Natural killer cell treated with Interleukin-12 subunit alpha and Interleukin-12 subunit beta and Interleukin-15 and Interleukin-18, amount 100 ng/mL, for 72 hours (primary cell): ENCODE measurements at places on chromosomes 1 and 21. TPM values are rescaled to one million over a fixed set of nuclear protein-coding genes. Genes with fewer than 3 reads are reported as not detected.

RIMS3 gene
- 0.62 TPM for total RNA-seq

- H3K36me3 ChIP-seq: no peaks in the 10 kb centered on the region
- no peaks in the 10 kb centered on the region for H3K4me1 ChIP-seq
- no peak overlapping the region for H3K4me3 ChIP-seq
- no peak for DNase-seq
- H3K27ac ChIP-seq: no peak overlapping the region
These were observed 95.9 kb downstream of the EPHB2 start for GRCh38 chr1:22806584-22806983.

GRCh38 chr1:4175566-4176405 lies 275.7 kb upstream of the C1orf174 start:
- H3K4me1 ChIP-seq: no peaks in the 10 kb centered on the region
- no peak overlapping the region for H3K27ac ChIP-seq
- no peaks in the 10 kb centered on the region for H3K36me3 ChIP-seq
- no peak overlapping the region for H3K4me3 ChIP-seq
- peaks cover 5% of the 10 kb centered on the region for H3K27me3 ChIP-seq

KRTAP10-4 gene
- not detected for total RNA-seq

- H3K27me3 ChIP-seq: no peaks in the 10 kb centered on the region
- peaks cover 19% of the 10 kb centered on the region for H3K4me1 ChIP-seq
- H3K27ac ChIP-seq: no peak overlapping the region
- no peak for DNase-seq
- no peak overlapping the region for H3K4me3 ChIP-seq
These were observed 9.0 kb downstream of the DDX59 start for GRCh38 chr1:200660719-200661118.

GRCh38 chr1:60745484-60745883 lies 336.9 kb upstream of the NFIA start:
- DNase-seq: no peak
- no peaks in the 10 kb centered on the region for H3K36me3 ChIP-seq
- no peak overlapping the region for H3K27ac ChIP-seq
- H3K4me1 ChIP-seq: no peaks in the 10 kb centered on the region
- no peak overlapping the region for H3K4me3 ChIP-seq

- H3K36me3 ChIP-seq: no peaks in the 10 kb centered on the region
- no peak for DNase-seq
- H3K4me3 ChIP-seq: no peak overlapping the region
- no peak overlapping the region for H3K27ac ChIP-seq
These were observed 7.3 kb upstream of the GNL2 start for GRCh38 chr1:37602750-37603694.

MPL gene
- not detected for total RNA-seq

GRCh38 chr1:22597301-22597965 lies 34.1 kb downstream of the EPHA8 start:
- H3K4me1 ChIP-seq: no peaks in the 10 kb centered on the region
- DNase-seq: no peak
- H3K27ac ChIP-seq: no peak overlapping the region
- no peaks in the 10 kb centered on the region for H3K36me3 ChIP-seq

GRCh38 chr1:230825761-230826160 lies 42.6 kb downstream of the C1orf198 start:
- H3K36me3 ChIP-seq: no peaks in the 10 kb centered on the region
- no peak overlapping the region for H3K27ac ChIP-seq
- no peaks in the 10 kb centered on the region for H3K4me1 ChIP-seq

DNA sequence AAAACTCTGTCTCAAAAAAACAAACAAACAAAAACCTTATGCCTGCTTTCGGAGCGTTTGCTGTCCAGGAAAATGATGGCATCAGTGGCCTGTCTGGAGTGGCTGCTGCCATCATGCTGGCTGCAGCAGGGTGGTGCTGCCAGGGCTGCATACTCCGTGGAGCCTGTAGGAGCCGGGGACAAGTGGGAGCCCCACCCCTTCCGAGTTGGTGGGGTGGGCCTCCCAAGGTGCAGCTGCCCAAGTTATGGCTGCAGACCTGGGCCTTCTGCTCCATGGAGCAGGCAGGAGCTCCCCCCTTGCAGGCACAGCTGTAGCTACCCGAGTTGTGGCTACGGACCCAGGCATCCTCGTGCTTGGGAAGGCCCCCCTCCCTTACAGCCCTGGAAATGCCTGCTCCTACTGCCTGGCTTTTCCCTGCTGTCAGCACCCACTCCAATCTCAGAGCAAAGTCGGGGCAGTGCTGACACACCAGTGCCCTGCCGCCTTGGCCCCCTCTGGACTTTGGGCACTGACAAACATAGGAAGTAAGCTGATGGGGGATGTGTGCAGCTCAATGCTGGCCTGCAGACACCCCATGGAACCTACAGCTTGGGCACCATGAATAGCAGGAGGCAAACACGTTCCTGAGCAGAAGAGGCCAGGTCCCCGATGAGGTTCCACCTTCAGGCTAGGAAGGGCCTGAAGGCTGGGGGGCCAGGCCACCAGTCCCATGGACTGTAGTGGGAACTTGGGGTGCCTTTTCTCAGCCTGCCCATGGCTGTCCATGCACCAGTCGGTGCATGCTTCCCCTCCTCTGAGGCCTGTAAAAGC lies 60.4 kb downstream of the CC2D1B start:
- H3K27me3 ChIP-seq: peaks cover 2% of the 10 kb centered on the region
- no peak for DNase-seq
- H3K27ac ChIP-seq: no peak overlapping the region
- H3K4me1 ChIP-seq: no peaks in the 10 kb centered on the region
- H3K4me3 ChIP-seq: no peak overlapping the region

SLC5A9 gene
- total RNA-seq: not detected

DNA sequence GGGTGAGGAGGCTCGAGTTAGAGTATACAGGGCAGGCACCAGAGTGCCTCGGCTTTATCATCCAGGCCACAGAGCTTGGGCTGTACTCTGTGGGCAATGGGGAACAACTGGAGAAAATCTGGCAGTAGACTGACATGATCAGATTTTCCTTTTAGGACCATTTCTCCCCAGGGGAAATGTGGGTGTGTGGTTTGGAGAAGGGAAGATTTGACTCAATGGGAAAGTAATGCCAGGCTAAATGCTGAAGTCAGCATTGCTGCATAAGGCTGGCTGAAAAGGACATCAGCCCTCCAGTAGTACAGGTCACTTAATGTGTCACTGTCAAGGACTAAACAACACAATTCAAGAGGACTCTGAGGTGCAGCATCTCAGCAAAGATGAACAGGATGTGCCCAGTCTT lies 5.0 kb downstream of the FYB2 start:
- H3K4me1 ChIP-seq: no peaks in the 10 kb centered on the region
- H3K4me3 ChIP-seq: no peak overlapping the region
- no peak overlapping the region for H3K27ac ChIP-seq
- H3K27me3 ChIP-seq: peaks cover 61% of the 10 kb centered on the region
- DNase-seq: no peak

DNA sequence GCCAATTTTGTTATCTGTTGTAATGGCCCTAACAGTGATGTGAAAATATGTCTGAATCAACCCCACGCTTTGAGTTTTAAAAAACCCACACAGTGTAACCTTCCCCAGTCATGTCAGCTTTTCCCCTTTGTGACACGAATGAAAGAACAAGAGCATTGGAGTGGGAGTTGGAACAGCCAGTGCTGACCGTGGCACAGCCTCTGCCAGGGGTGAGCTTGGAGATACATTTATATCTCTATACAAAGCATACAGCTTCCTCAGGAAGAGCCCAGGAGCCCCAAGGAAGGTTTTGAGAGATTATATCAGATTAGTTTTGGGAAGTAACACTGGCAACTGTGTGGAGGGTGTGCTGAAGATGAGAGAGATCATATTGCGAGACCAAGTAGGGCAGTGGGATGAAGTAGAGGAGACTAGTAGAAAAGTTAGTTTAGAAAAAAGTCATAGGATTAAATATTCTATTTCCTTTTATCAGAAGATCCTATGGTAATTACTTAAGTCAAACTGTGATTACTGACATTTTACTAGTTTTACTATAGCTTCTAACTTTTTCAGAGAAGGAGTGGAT lies 15.9 kb downstream of the LRRC8B start:
- H3K4me1 ChIP-seq: peaks cover 14% of the 10 kb centered on the region
- H3K27ac ChIP-seq: peak overlapping the region; percentile 6
- H3K36me3 ChIP-seq: no peaks in the 10 kb centered on the region
- no peak overlapping the region for H3K4me3 ChIP-seq
- no peaks in the 10 kb centered on the region for H3K27me3 ChIP-seq

DNA sequence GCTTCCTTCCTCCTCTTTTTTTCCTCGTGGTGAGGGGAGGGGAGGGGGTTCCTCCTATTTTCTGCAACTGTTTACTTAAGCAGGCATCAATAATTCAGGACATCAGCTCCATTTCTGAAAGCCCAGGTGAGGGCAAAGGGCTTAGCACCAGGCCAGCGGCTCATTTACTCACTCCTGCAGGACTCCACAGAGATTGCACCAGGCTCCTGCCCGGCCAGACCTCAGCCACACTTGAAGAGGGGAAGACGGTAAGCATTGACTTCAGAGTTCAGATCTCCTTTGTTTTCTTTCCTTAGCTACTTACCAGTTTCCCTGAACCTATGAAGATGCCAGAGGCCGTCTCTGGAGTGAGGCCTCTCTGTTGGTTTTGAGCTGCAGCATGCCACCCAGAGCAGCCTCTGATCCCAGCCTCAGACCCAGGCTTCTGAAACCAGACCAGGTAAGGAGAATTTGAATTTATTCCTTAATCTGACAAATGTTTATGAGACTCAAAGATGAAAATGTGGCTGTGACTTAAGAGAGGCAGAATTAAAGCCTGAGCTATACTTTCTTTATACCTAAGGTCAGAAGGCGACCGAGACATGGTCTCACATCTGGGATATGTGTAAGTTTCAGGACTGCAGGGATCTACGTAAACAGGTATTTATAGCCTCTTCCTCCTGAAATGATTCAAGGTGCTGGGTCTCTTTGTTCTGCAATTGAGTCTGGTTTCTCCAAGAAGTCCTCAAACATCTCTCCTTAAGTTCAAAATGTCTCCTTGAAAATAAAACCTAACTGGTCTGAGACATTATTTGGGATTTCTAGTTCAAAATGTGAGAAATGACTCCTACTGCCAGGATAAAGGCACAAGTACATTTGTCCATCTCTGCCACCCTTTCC lies 272.5 kb upstream of the RUNX1 start:
- H3K4me1 ChIP-seq: peaks cover 1% of the 10 kb centered on the region
- H3K27ac ChIP-seq: peak overlapping the region; percentile 23
- H3K4me3 ChIP-seq: no peak overlapping the region
- no peak for DNase-seq
- H3K36me3 ChIP-seq: no peaks in the 10 kb centered on the region

DNA sequence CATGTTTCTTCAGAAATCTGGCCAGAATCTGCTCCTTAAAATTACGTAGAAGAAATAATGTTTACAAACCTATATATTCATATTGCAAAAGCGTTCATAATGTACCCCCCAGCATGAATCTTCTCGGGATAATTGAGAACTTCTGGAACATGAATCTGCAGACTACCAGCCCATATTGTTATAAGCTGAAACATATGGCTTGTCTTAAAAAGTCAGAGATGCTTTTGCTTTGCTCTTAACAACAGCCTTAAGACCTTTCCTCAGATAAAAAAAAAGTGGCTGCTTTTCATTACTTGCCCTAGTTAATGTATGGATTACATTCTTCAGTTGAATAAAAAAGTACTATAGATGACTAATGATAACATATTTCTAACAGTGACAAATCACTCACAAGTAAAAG lies 15.0 kb upstream of the ZZZ3 start:
- H3K36me3 ChIP-seq: peaks cover 6% of the 10 kb centered on the region
- H3K27ac ChIP-seq: no peak overlapping the region
- no peaks in the 10 kb centered on the region for H3K4me1 ChIP-seq
- H3K4me3 ChIP-seq: no peak overlapping the region
